ENCODE measurements at places on chromosomes 11 and 22.

GRCh38 chr11:121801394-121801748, 314.6 kb downstream of the BLID start:
- DNase-seq = no peak

DNA sequence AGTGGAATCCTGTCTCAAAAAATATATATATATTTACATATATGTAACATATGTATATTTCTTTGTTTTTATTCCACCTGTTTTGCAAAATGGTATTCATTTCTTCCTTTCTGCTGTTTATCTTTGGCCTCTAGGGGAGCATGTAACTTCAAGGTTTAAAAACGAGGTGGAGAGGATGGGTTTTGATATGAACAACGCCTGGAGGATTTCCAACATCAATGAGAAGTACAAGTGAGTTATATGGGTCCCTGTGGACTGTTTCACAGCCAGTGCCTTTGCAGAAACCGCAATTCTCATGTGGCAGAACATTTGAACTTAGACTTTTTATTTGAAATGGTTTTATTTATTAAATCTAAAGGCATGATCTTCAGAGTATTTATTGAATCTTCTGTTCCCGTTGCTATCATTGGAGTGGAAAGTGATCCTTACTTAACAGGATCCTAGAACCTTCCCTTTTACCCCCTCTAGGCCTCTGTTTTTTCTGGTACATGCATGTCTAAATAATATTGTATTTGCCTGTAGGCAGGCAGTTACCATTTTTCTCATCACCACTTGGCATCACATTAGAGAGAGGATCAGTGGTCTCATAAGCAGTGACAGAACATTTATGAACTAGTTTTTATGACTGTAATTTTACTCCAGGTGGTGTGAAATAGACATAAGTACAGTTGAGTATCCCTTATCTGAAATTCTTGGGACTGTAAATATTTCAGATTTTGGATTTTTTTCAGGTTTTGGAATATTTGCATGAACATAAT, 81.5 kb upstream of the HORMAD2 start:
- no peak for DNase-seq

DNA sequence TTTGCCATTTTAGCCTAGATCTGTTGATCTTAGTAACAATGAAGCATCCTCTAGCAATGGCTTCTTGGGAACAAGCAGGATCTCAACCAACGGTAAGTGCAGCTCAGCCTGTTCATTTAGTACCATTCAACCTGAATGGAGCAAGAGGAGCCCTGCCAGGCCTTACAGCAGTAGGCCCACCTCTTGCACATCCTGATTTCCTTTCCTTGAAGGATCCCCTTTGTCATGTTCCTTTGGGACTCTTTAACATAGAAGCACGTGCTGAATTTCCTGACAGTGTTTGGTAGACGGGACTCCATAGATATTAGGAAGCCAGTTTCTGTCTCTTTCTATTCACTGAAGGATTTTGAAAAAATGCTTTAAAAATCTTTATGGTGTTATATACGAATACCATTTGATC, 1.5 kb downstream of the PIWIL4 start:
- DNase-seq = no peak

DNA sequence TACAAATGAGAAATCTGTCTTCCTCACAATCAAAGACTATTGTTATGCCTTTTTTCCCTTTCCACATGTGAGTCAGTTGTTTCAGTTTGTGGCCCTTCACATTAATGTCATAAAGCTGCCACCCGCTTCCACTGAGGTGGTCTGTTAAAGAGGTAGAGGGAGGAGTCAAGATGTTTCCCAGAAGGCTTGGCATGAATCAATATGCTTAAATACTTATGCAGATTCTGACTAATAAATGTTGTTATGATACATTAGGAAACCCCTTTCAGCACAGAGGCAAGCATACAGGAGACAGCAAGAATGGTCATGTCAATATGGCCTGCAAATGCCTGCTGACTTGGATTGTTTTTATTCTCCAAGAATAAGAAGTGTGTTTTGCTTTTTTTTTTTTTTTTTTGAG, 6.5 kb downstream of the RTN3 start:
- DNase-seq = no peak

- no peak for DNase-seq
Observed at GRCh38 chr11:125167954-125168835, 3.6 kb downstream of the PKNOX2 start.

DNA sequence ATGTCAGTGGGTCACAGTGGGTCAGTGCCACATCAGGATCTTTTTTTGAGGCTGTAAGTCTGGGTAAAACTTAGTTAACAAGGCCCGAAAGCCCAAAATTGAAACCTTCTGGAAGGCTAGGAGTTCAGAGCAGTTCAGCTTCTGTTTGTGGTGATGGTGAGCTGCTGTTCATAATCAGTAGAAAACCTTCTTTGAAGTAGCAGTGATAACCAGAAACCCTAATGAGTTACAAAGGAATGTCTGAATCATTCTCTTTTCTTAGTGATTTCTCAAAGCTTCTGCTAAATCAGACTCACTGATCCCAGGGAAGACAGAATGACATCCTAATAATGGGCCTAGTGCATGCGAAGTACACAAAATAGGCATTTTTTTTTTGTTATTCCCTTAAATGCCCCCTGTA, 124.7 kb downstream of the PARVA start:
- no peak for DNase-seq

GRCh38 chr22:35576671-35577070, 36.0 kb downstream of the RASD2 start:
- no peak for DNase-seq

GRCh38 chr11:44673688-44674087, 53.1 kb upstream of the TSPAN18 start:
- no peak for DNase-seq

- no peak for DNase-seq
Observed at GRCh38 chr11:131378931-131379330, 8.5 kb downstream of the NTM start.

- no peak for DNase-seq
Observed at GRCh38 chr11:108872781-108873291, 208.0 kb downstream of the DDX10 start.

DNA sequence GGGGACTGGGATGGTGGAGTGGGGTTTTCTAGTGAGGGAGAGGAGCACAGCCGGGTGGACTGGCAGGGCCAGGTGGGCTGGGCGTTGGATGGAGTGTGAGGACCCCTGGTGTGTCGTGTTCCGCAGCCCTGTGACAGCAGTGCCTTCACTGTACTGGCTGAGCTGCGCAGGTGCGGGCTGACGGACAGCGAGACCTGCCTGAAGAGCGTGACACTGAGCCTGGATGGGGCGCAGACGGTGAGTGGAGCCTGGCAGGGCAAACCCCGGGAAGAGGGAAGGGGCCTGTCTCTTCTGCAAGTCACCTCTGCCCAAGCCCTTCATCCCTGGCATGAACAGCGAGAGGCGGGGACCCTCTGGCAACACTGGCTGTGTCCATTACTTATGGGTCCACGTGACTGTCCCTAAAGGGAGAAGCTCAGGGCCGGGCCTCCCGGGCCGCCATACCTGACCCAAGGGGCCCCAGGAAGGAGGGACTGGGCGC, 10.0 kb downstream of the MUC5AC start:
- DNase-seq = no peak

- DNase-seq = no peak
Observed at GRCh38 chr22:37409459-37410050, 17.7 kb downstream of the ELFN2 start.

GRCh38 chr22:30192427-30192826, 54.1 kb downstream of the LIF start:
- DNase-seq = no peak

GRCh38 chr11:21494946-21495345, 697.9 kb upstream of the ANO5 start:
- no peak for DNase-seq

- DNase-seq = no peak
Observed at GRCh38 chr11:63680834-63681320, 423 bp upstream of the RTN3 start.

DNA sequence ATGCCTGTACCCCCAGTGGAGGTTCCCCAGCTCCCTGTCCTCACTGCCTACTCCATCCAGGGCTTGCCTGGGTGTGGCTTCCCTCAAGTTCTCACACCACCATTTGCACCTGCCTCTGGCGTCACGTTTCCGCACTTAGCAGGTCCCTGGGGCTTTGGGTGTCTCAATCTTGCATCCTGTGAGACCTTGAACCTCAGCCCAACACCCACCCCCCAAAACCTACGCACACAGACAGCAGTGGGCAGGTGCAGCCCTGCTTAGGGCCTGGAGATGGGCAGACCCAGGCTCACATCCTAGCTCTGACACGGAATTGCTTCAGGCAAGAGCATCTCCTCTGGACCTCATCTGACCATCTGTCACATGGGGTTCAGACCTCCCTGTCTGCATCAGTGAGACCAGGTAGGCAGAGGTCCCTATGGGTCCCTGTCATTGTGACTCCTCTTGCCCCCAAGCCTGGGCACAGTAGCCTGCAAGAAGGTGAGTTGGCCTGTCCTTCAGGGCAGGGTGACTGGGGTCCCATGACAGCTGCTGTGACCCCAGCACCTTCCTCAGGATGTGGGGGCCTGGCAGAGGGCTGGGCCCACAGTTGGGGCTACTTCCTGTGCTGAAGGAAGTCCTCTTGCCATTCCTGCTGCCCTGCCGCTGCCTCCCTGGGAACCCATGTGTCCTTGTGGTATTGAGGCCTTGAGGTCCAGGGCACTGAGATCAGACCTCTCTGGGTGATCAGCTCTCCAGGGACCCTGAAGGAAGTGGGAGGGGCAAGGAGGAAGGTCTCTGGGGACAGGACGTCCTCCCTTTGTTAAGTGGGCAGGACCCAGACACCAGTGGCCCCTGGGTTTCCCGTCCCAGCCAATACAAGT, 2.0 kb downstream of the SIPA1 start:
- no peak for DNase-seq

DNA sequence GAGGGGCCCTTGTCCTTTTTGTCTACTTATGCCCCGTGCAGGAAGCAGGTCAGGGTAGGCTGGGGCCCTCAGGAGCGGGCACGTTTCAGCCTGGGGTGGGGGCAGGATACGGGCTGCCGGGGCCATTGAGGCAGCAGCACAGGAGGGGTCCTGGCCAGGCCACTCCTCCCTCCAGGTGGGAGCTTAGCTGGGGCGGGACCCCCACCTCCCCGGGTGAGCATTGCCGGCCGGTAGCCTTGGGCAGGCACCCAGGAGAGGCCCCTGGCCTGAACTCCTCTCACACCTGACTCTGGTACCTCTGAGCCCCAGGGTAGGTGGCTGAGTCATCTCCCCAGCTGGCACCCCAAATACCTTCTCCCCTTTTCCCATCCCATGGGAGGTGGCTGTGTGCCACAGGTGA, 5.0 kb upstream of the MUC6 start:
- DNase-seq = no peak

DNA sequence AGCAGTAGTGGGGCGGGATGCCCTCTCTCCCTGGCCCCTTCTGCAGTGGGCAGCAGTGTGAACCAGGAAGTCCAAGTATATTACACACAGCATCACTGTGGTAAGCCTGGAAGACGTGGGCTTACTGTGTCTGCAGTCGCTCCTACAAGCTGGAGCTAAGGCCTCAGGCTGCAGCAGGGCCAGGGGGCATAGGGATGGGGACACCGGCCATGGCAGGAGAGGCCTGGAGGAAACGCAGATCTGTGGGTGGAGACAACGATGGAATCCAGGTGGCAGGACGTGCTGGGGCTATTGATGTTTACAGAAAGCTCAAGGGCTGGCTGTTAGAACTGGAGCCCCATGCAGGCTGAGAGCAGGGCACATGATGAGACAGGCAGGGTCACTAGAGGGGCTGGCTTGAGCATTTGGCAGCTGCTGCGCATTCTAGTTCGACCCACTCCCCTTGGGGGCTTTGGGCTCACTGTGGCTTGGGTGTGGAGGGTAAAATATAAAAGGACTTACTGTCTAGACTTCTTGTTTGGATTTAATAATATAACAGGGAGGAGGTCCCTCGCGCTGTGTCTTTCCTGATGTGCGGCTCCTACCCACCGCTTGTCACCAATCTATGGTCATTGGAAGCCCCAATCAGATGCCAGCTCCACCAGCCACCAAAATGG, 539.5 kb downstream of the TBC1D22A start:
- DNase-seq = no peak

- DNase-seq = no peak
Observed at GRCh38 chr22:27843441-27843840, 41.9 kb upstream of the MN1 start.

DNA sequence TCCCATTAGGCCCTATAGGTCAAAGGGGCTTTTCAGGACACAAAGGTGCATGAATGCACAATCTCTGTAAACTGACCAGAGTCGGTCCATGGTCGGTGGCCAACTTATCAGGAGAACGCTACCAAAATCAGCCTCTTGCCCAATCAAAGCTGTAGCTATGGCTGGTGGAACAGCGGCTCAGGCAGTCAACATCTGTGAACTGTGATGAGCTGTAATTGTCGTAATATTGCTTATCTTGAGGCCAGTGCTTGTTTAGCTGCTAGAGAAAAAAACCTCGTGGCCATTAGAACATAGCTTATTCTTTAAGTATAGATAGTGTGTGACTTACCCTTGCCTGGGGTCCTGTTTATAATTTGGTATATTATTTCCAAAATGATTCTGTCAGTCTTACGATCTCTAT, 14.4 kb upstream of the CHST1 start:
- DNase-seq = no peak

- DNase-seq = no peak
Observed at GRCh38 chr11:122339436-122340060, 223.5 kb upstream of the BLID start.

- DNase-seq = no peak
Observed at GRCh38 chr22:33242078-33242477, 183.9 kb upstream of the SYN3 start.

- no peak for DNase-seq
Observed at GRCh38 chr11:120527111-120527761, 15.7 kb downstream of the GRIK4 start.

GRCh38 chr11:65778901-65779668, 1.7 kb downstream of the AP5B1 start:
- no peak for DNase-seq

Measured in stimulated activated CD8-positive, alpha-beta memory T cell treated with anti-CD3 and anti-CD28 coated beads, Interleukin-7, amount 100 ng/mL, for 48 hours (primary cell).